ENCODE measurements at places on chromosomes 7 and 10. TPM values are rescaled to one million over a fixed set of nuclear protein-coding genes. Genes with fewer than 3 reads are reported as not detected.

Gene NUB1
- 38.2 TPM for total RNA-seq

Gene MORN4
- 3.3 TPM for total RNA-seq

Gene LMOD2
- total RNA-seq = 383 TPM

Gene ASB4
- total RNA-seq = 11.9 TPM

Gene ENTPD1
- total RNA-seq = 3.1 TPM

Gene AHR
- 9.2 TPM for total RNA-seq

Gene RHEB
- total RNA-seq = 166 TPM

Gene LRIT1
- not detected for total RNA-seq

Gene C10orf62
- total RNA-seq = 1.0 TPM

Gene SSBP1
- total RNA-seq = 61.3 TPM

Gene TMEM229A
- not detected for total RNA-seq

Gene BMPER
- 2.4 TPM for total RNA-seq

Gene TMEM270
- total RNA-seq = not detected

Gene PROSER2
- total RNA-seq = 2.8 TPM

Gene TRIM50
- total RNA-seq = 0.25 TPM

Gene BCAP29
- 48.5 TPM for total RNA-seq

Gene TMEM130
- total RNA-seq = not detected

Gene TMEM176A
- total RNA-seq = 2.9 TPM

Gene GPR158
- not detected for total RNA-seq

Gene NDUFA5
- 183 TPM for total RNA-seq

Gene ASB10
- total RNA-seq = 9.7 TPM

Gene CYP17A1
- 21.1 TPM for total RNA-seq

Gene PSTK
- 5.2 TPM for total RNA-seq

Gene CLCN1
- total RNA-seq = 10.9 TPM

Gene PRTFDC1
- total RNA-seq = 0.17 TPM

Gene ITGA8
- total RNA-seq = 1.4 TPM

Gene TRRAP
- total RNA-seq = 13.3 TPM

Gene PPP1R3C
- 359 TPM for total RNA-seq

Gene BAMBI
- total RNA-seq = 1.5 TPM

Gene SPDYE6
- total RNA-seq = not detected

Gene FGL2
- total RNA-seq = 8.8 TPM

Gene ADAP1
- total RNA-seq = 1.1 TPM

Gene GATA3
- total RNA-seq = 0.71 TPM

Measured in psoas muscle (tissue), 8 donors.